Stimulated activated CD4-positive, alpha-beta T cell treated with anti-CD3 and anti-CD28 coated beads, Interleukin-4, amount 100 ng/mL, for 24 hours (primary cell): ENCODE measurements at places on chromosomes 5 and 9.

DNA sequence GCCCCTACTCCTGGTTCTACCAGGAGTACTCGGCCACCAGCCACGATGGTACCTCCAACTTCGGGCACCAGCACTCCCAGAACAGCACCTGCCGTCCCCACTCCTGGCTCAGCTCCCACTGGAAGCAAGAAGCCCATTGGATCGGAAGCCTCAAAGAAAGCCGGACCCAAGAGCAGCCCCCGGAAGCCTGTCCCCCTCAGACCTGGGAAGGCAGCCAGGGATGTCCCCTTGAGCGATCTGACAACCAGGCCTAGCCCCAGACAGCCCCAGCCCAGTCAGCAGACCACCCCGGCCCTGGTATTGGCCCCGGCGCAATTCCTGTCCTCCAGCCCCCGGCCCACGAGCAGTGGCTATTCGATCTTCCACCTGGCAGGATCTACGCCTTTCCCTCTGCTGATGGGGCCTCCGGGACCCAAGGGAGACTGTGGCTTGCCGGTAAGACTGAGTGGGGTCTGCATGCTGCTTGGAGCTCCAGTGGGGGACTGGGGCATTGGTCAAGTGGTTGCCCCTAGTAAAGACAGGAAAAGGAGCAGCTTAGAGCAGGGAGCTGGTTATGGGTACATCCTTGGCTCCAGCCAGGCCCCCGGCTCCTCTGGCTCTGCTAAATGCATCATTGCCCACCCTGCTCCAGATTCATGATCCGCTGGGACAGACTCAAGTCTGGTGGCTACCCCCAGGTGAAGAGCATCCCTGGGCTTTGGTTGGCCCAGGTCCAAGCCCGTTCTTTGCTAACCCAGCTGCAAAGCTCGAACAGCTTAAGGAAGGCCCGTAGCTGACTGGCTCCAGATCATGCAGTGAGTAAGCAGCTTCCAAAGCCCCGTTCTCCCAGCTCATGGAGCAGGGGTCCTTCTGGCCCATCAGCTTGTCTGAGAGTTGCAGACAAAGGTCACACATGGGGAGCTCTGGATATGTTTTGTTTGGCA lies 14.0 kb downstream of the COL27A1 start:
- no peak for DNase-seq

DNA sequence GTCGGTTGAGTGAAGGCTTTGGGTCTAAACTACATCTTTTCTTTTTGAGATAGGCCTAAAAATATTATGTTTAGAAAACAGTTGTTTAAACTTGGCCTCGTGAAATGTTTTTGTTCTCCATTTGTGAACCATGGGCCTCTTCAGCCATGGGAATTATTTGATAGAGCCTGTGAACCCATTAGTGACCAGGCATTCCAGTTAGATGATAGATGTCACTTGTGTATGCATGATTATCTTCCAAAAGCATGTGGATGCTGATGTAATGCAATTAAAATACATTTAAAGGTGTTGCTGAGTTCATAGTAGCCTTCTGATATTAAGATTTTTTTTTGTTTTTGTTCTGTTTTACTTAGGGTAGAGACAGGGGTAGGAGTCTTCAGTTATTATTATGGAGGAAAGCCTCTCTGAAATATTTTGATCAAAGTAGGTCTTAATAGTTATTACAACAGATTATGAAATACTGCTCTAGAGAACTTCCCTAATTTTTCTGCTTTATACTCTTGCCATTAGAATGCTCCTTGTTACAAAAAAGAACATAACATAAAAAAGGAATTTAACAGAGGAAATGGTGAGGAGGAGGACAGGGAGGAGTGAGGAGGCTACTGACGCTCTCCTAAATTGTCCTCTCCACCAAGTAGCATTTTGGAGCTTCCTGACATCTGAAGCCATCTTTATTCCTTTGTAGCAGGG lies 32.9 kb downstream of the CPEB4 start:
- DNase-seq, result no peak

GRCh38 chr5:55151923-55152842 lies 7.8 kb upstream of the GPX8 start:
- DNase-seq, result no peak

- no peak for DNase-seq
Measured at GRCh38 chr5:170740551-170741205, 42.8 kb upstream of the GABRP start.
